ENCODE measurements at places on chromosomes 7 and 10.

DNA sequence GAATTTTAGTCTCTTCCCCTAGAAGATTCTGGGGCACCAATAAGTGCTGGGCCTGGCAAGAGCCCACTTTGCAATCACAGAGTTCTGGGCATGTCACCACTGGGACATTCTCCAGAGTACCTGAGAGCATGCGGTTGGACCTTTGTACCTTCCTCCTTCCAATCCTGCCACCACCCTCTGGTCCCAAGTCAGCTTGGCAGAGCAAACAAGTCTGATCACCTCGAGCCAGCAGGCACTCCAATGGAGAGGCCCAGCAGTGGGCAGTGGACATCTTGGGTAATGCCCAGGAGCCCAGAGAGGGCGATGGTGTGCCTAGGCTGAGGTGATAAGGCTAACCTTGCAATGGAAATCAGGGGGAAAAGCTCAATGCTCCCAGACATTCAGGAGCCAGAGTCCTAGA lies 43.4 kb downstream of the SH3PXD2A start:
- DNase-seq = no peak

- DNase-seq = no peak
Measured at GRCh38 chr10:116472891-116473290, 45.2 kb downstream of the PNLIPRP3 start.

DNA sequence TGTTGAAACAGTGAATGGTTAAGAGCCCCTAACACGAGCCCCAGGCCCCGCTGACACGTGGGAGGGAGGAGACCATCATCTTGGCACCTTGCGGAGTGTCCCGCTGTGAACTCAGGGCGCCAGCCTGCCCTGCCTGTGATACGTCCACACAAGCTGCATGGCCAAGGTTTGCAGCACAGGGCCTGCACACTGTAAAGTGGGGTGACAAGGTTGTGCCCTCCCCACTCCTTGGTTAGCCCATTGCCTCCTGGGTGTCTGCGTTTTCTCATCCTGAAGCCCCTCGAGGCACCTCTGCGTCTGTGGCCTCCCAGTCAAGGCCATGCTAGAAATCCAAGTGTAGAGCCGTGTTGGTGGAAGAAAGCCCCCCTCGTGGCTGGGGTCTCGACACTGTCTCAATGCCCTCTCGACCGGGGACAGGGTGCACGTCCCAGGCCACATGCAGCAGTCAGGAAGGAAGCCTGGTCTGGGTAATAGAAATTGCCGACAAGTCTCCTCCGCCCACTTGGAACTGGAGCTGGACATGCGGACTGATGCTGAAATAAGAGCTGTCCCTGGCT lies 192.1 kb downstream of the DNAJB6 start:
- no peak for DNase-seq

DNA sequence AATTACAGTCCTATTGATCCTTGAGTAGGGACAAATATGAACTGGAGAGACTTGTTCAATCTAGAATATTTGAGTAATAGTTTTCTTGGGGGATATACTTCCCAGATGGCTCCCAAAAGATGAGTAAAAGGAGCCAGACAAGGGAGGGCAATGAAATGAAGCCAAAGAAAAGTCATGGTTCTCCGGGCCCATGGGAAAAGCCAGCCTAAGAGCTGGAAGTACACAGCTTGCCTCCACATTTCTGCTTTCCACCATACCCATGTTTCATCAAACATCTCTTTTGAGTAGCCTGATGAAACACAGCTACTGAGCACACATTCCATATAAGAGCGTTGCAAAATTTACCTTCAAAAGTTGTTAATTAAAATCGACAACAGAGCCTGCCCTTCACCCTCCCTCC lies 535.0 kb upstream of the FZD8 start:
- DNase-seq = no peak

DNA sequence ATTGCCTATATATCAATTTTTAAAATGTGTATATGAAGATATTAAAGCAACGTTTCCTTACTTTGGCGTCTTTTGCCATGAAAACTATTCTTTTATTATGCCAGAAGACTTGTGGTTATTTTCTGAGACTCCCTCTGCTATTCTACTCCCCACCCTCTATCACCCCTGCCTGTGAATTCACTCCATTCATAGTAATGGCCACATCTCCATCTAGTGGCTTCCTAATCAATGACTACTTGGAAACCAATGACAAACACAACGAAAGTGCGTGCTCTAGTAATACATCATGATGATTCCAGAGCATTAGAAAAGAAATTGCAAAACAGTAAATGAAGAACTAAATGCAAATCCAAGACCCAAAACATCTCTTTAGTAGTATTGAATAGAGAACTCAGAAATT lies 186.7 kb upstream of the HGF start:
- peak; percentile 2 for DNase-seq

DNA sequence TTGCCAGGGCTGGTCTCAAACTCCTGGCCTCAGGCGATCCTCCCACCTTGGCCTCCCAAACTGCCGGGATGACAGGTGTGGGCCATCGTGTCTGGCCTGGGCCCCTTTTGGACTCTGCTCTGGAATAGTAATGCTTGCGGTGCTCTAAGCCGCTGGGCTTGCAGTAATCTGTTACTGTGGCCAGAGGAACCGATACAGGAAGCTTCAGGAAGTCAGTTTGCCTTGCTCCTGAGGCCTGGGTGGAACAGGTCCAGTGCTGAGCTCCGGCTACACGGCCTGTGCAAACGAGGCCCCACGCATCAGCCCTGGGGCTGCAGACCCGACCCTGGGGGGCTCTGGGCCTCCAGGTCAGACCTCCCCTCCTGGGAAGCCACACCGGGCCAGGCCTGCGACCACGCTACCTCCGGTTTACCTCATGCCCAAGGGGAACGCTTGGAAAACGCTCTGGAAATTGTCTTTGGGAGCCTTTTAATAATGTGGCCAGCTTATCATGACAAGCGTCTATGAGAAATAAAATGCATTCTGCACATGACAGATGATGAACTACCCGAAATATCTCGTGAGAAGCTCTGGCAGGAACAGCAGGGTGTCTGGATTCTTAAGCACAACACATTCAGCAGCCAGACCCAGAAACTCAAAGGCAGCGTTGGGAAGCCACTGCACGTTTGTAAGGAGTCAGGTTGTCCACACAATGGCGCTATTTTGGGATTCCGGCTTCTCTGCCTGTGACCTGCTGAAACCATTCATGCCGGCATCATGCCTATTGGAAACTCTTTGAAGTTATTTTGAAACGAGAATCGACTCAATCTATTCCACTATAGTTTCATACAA lies 10.1 kb upstream of the ADAP1 start:
- no peak for DNase-seq

DNA sequence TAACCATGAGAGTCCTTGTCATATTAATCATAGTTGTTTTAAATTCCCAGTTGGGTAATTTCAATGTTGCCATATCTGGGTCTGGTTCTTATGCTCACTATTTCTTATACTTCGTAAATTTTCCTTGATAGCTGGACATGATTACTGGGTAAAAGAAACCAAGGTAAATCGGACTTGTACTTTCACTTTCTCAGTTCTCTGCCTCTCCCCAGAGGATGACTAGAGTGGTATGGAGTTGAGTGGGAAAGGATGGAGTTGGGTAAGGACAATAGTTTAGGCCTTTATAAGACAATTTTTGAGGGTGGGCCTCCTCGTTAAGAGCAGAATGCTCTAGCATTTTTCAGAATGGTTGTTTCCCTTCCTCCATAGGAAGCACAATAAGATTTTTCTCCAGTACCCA lies 106.1 kb downstream of the CRPPA start:
- no peak for DNase-seq

DNA sequence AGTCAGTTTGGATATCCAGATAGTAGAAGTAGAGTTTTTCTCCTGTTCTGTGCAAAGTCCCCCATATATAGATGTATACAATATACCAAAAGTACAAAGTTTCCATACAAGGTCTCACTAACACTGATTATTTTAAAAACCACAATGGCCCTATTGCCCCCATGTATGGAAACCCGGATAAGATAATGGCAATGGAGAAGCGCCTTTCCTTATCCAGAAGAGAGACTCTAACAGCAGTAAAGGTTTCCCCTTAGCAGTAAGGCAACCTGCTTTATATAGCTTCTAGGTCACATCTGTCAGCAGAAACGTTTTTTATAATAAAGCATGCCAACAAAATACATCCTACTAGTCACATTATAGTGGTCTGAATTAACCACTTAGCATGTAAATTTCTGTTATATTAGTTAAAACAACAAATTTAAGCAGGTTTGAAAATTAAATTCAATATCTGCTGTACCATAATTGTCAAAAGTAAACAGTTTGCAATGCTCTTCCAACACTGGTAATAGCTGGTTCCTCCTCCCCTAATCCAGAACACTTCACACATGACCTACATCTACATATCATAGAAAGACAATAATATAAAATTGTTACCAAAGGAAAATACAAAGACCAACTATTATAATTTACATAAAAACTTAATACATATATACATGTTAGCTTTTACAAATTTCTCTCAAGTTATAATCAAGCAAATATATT lies 22.4 kb downstream of the USP6NL start:
- DNase-seq = no peak

- DNase-seq = no peak
Measured at GRCh38 chr10:17216217-17216900, 11.7 kb upstream of the VIM start.

- peak; percentile 38 for DNase-seq
Measured at GRCh38 chr10:100345570-100346330, 1.3 kb upstream of the SCD start.

DNA sequence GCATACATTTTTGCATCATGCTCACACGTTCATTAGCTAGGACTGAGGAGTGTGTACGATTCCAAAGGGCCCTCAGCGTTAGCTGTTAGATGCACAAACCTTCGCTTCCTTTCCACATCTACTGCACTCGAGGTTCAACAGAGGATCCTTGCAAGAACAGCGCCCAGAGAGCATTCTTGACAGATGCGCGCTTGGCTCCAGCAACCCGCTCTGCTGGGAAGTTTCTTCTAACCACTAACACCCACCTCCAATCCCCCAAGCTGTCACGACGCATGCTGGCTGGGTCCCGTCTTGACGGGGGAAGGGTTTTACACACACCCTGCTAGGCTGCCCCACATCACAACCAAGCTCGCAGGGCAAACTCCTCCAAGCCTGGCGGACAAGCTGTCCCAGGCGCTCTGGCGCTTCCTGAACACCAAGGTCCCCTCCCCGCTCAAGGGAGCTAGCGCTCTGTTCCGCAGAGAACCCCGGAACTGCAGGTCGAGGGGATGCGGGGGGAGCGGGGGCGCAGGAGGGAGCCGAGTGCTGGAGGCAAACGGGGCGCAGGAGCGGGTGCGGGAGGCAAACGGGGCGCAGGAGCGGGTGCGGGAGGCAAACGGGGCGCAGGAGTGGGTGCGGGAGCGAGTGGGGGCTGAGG lies 653 bp upstream of the ADRB1 start:
- no peak for DNase-seq

- DNase-seq = no peak
Measured at GRCh38 chr7:157513162-157513621, 176.4 kb downstream of the DNAJB6 start.

DNA sequence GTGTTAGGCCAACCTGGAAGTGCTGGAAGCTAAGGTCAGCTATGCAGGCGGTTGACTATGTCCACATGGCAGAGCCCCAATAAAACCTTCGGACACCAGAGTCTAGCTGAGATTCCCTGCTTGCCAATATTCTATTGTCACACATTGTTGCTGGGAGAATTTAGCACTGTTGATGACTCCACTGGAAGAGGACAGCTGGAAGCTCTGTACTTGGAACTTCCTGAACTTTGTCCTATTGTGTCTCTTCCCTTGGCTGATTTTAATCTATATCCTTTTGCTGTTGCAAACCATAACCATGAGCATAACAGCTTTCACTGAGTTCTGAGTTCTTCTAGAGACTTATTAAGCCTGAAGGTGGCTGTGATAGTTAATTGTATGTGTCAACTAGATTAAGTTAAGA lies 12.0 kb downstream of the XRCC2 start:
- no peak for DNase-seq

- DNase-seq = no peak
Measured at GRCh38 chr7:31307972-31308371, 32.6 kb downstream of the NEUROD6 start.

- DNase-seq = no peak
Measured at GRCh38 chr7:55794527-55794926, 68.0 kb downstream of the SEPTIN14 start.

- no peak for DNase-seq
Measured at GRCh38 chr7:51518646-51519045, 202.0 kb upstream of the COBL start.

GRCh38 chr7:55438757-55439525 lies 73.8 kb downstream of the LANCL2 start:
- DNase-seq = no peak

GRCh38 chr10:79384773-79385391 lies 37.6 kb downstream of the PPIF start:
- DNase-seq = no peak

GRCh38 chr10:62005281-62005680 lies 103.8 kb downstream of the ARID5B start:
- DNase-seq = no peak

- DNase-seq = no peak
Measured at GRCh38 chr10:1102416-1102815, 46.2 kb downstream of the WDR37 start.

- no peak for DNase-seq
Measured at GRCh38 chr10:129764901-129765663, 199.0 kb downstream of the EBF3 start.

DNA sequence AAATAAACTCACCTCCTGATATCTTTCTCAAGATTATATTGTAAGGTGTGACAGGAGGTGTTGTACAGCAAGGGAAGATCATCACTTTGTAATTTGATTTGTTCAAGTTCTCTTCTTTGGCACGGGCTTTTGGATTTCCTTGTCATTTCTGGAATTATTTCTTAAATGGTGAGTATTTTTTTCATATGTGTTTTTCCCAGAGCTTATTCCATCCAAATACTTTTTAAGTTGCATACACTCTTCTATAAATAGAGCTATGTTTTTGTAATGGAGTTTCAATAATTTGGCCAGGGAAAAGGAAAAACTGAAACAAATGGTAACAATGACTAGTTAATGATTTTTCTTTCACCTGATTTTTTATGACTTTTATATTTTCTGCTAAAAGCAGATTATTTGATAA lies 92.5 kb downstream of the CFAP58 start:
- no peak for DNase-seq

- DNase-seq = no peak
Measured at GRCh38 chr7:118478236-118478635, 253.7 kb downstream of the ANKRD7 start.

GRCh38 chr7:2032876-2033407 lies 199.8 kb downstream of the MAD1L1 start:
- DNase-seq = no peak

All from LNCaP clone FGC (cell line).